Stomach (tissue), 19 donors: ENCODE measurements at places on chromosomes 1 and 21. TPM values are rescaled to one million over a fixed set of nuclear protein-coding genes. Genes with fewer than 3 reads are reported as not detected.

SHISA4 gene
- 12.5 TPM for total RNA-seq

PTPN22 gene
- 3.9 TPM for total RNA-seq

MYOG gene
- total RNA-seq = not detected

LAMB3 gene
- 14.0 TPM for total RNA-seq

RAB3B gene
- total RNA-seq = under 0.01 TPM
